Bronchial epithelial cell (primary cell): ENCODE measurements at places on chromosomes 6 and 20.

DNA sequence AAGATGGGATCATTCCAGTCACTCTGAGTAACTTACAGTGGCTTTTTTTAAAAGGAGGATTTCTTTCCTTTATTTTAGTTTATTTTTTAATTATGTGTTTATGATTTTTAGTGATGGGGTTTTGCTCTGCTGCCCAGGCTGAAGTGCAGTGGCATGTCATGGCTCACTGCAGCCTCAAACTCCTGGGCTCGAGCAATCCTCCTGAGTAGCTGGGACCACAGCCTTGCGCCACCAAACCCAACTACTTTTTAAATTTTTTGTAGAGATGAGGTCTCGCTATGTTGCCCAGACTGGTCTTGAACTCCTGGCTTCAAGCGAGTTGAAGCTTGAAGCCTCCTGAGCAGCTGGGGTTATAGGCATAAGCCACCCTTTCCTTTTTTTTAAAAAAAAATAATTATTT is 31.8 kb upstream of the PHACTR3 start:
- no peak for DNase-seq

GRCh38 chr6:139853302-139853992 is 479.0 kb upstream of the CITED2 start:
- no peak for DNase-seq

DNA sequence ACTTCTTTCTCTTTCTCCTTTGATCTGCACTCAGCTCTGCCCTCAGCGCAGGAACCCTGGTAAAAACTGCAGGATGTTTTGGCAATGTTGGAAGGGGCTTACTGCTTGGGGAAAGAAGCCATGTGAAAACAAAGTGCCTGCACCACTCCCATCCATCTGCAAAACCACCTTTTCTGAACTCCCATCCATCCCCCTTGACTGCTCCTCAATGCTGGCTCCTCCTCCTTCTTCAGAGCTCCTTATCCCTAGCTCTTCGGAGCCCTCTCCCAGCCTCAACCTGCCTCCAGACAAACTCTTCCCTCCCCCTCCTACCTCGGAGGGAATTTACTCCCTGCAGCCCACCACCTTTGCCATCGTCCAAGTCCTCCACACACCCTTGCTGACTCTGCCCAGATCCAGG is 4.2 kb upstream of the ZBTB12 start:
- no peak for DNase-seq

DNA sequence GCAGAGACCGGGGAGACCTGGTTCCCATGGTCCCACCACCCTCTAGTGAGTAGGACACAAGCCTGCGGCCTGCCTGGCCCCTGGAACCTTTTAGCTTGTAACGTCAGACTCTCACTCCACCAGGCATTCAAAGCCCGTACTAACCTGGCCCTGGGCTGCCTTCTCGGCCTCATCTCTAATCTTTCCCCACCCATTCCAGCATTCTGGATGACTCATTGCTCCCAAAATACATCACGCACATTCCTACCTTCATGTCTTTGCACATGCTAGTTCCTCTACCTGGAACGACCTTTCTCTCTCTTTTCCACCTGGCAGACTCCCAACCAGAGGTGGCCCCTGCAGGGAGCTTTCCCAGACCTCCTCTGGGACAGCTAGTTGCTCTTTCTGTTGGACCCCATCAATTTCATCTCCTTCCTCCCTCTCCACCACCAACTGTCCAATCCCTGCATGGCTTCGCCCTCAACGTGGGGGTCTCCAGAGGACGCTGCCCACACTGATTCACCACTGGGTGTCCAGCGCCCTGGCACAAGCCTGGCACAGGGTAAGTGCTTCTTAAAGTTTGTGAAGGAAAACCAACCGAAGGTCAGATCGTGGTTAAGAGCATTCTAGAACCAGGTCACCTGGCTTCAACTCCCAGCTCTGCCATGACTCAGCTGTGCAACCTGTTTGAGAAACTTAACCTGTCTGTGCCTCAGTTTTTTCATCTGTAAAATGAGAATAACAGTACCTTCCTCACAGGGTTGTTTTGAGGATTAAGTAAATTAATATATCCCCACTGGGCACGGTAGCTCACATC is 35.2 kb downstream of the JPH2 start:
- DNase-seq, result peak; percentile 66

- DNase-seq, result no peak
Observed at GRCh38 chr6:93365445-93365844, 53.9 kb downstream of the EPHA7 start.

DNA sequence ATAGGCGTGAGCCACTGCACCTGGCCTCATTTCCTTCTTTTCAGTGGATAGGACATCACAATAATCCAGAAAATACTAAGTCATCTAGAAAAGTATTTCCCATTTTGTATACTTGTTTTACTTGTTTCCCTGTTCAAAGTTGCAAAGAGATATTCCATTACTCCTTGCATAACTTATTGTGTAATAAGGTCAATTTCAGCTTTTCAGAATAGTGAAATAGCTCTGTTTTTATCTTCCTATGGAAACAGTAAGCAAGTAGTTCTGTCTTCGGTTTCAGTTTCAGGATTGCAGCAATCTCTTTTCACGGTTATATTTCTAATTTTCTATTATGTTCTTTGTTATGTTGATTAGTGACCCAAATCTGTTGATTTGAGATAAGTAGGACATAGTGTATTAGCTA is 6.0 kb downstream of the STX11 start:
- DNase-seq, result no peak

DNA sequence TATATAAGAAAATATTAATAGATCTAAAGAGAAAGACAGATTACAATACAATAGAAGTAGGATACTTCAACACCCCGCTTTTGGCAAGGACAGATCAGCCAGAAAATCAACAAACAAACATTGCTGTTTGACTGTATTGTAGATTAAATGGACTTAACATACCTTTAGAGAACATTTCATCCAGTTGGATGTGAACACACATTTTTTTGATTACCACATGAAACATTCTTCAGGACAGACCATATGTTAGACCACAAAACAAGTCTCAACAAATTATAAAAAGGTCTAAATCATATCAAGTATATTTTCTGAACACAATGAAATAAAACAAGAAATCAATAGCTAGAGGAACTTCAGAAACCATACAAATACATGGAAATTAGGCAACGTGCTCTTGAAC is 148.2 kb downstream of the TRMT11 start:
- peak; percentile 64 for DNase-seq

GRCh38 chr6:143529095-143529494 is 17.6 kb upstream of the FUCA2 start:
- no peak for DNase-seq

DNA sequence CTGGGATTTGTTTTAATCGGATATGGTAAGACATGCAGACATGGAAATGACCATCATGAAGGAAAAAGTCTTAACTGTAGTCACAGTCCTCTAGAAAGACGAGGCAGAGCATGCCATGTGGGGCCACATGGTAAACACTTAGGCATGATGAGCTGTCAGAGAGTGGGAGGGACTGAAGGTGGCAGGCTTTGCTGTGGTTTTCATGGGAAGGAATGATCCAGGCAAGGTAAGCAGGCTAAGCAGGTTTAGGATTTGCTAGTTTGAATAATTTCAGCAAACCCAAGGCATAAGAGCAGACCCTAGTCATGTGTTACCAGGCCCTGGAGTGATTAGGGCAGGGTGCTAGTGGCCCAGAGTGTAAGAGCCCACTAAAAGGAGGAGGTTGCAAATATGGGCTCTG is 47.2 kb upstream of the STMND1 start:
- DNase-seq, result peak; percentile 94

- DNase-seq, result no peak
Observed at GRCh38 chr6:33516726-33517125, 62.4 kb downstream of the ZBTB9 start.

DNA sequence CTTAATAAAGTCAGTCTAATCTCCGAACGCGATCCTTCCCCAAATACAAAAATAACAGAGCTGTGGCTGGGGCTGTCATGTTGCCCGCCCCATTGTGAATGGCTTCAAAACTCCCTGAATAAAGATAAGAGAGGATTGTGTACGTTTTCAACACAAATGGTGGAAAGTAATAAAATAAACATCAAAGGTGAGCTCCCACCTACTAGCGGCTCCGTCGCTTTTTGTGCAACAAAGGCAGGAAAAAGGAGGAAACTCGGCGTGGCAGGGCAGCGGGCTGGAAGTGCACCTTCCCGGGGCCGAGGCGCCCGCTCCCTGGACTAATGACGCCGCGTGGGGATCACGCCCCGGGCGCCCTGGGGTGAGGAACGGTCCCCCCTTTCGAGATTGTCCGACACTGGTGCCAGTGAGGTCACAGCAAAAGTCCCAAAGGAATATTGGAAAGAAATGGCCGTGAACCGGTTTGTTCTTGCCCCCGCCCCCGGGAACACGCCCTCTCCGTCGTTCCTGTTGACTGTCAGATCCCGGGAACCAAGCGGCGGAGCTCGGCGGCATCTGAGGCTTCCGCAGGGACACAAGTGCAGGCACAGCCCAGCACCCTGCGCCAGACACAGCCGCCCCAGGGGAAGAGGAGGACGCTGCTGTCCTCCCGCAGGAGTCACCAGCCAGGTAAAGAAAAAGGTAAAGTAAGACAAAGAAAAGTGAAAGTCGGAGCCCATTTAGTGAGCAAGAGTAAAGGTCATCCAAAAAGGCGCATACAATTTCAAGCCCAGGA is 1.1 kb upstream of the FOXQ1 start:
- peak; percentile 51 for DNase-seq

DNA sequence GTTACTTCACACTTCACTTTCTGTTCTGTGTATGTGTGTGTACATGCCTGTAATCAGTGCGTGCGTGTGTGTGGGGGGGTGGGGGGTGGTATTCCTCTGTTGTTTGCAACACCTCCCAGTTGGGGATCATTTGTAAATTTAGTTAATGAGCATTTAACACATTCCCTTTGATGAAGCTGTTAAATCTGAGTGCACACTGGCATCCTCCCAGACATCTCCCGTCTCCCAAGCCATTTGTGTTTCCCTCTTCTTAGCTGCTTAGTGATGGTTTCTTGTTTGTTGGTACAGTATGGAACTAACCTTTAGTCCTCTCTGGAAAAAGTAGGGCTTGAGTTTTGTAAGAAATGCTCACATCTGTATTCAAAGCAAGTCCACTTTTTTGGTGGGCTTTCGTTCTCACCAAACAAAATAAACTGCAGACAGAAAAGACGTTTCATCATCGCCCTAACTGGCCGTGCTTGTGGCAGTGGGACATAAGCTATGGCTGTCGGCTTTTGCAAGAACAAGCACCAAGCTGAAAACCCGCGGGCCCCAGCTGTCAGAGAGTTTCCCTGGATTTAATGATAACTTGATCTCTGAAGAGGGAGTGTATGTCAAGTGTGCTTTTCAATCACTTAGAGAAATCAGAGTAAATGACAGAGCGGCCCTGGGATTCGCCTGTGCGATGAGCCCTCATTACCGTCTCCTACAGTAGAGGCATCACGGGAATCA is 54.9 kb upstream of the SASH1 start:
- no peak for DNase-seq

- no peak for DNase-seq
Observed at GRCh38 chr6:78829407-78829806, 37.9 kb upstream of the IRAK1BP1 start.

DNA sequence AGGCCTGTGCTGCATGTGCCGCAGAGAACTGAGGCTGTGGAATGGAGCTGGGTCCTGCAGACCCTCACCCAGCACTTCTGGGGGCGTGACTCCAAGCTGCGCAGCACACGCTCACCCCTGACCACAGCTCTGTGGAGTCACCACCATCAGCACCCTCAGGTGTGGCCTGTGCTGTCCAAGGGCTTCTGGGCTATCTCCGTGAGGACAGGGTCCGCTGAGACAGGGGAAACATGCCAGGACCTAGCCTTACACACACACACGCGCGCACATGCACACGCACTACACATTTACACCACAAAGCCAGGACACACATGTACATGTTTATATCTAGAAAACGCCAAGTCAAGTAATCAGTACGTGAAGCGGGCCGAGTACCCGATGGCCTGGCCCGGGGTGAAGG is 26.8 kb upstream of the TCFL5 start:
- no peak for DNase-seq

DNA sequence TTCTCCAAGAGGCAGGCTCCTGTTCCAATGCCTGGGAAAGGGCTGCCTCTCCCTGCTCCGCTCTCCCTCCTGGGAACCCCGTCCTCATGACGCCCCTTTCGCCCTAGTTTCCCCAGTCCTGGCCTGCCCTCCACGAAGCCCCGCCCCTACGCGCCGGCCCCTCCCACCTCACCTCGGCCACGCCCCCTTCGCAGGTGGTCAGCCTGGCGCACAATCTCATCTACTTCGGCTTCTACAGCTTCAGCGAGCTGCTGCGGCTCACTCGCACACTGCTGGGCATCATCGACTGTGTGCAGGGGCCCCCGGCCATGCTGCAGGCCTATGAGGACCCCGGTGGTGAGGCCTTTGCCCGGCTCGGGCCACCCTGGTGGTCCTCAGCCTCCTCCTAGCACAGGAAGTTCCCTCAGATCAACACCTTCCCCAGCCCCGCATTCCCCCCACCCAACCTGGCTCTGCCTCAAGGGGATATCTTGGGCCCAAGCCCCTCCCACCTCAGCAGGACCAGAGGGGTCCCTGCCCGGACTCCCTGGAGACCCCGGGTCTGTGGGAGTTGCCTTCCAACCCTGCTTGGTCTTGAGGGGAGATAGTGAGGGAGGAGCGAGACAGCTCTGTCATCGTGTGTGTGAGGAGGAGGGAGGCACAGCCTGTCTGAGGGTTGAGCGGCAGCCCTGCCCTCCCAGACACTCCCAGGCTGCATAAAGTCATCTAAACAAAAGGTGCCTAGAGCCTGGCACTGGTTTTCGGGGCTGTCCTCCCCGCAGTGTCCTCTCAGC is 40.3 kb downstream of the UQCC2 start:
- DNase-seq, result no peak

DNA sequence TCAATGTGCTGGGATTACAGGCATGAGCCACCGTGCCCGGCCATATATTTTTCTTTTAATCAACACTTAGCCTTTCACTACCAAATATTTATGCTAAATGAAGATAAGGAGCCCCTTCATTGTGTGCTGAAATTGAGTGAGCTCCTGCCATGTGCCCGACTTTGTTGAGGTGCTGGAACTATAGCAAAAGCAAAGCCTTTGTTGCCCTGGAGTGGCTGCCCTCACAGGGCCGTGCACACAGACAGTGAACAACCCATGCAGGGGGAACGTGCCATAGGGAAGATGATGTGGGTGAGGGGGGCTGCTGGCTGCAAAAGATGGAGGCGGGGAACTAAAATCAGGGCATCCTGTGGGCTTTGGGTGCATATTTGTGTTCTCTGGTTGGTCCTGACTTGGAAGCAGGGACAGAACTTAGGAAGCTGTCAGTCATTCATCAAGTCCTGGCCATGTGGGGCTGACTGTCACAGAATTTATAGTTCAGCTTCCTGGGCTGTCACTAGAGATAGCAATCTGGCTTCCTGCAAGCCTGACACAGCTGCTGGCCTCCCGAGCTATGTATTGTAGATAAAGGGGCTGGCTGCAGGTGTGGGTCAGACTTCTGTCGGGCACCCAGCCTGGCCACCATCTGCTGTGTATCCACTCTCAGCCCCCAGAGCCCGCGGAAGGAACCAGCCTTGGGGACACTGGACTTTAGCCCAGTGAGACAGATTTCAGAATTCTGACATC is 56.8 kb upstream of the MPC1 start:
- DNase-seq, result no peak

- DNase-seq, result peak; percentile 70
Observed at GRCh38 chr6:7541175-7542064, at the start of gene DSP. DSP (plus strand) TSS chr6:7541671; CDS start chr6:7541916, 245 bp downstream.

- DNase-seq, result peak; percentile 91
Observed at GRCh38 chr6:84764332-84765049, at the start of gene TBX18. TBX18 (minus strand) TSS chr6:84764598; CDS start chr6:84764181, 417 bp downstream.
